Cortex of kidney (tissue), 1 donor: ENCODE measurements at places on chromosomes 12 and 14.

DNA sequence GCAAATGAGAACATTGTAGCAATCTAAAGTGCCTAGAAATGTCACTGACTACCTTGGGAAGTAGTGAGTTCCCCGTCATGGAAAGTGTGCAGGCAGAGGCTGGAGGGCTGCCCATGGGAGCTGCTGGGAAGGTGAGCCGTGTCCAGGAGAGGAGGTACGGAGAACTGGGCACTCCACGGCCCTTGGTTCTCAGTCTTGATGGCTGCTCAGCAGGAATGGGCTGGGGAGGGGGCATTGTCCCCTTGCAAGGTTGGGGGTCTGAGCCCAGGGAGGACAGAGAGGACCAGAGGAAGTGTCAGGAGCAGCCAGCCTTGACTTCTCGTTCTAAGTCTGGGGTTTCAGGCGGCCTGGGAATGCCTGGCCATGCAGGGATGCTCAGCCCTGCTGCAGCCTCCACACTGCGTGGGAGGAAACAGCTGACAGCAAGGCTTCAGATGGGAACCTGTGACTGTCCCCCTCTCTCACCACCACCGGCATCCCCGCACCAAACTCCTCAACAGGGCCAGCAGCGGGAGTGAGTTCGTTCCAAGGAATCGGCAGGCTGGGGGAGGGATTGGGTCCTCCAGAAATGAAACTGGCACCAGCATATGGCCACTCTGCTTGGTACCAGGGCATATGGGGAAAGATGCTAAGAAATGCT lies 140.2 kb downstream of the BCL11B start:
- DNase-seq: no peak

GRCh38 chr12:96364092-96364700 lies 36.0 kb downstream of the CDK17 start:
- DNase-seq: no peak

GRCh38 chr14:92692822-92693226 lies 55.6 kb downstream of the LGMN start:
- DNase-seq: no peak

- DNase-seq: no peak
These were observed 352.3 kb upstream of the TMPO start for GRCh38 chr12:98162906-98163678.

DNA sequence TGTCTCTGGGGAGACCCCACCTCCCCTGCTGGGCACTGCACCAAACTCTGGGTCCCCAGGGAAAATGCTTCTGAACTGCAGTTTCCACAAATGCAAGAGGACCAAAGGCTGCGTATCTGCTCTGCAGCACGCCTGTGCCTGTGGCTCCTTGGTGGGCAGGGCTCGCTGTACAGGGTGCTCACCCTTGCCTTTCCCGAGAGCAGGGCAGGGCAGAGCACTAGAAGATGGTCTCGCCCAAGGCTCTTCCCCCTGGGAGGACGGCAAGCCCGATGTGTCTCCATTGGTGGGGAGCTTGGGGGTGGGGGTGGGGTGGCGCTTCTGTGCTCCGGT lies 175.3 kb upstream of the RTL1 start:
- no peak for DNase-seq

DNA sequence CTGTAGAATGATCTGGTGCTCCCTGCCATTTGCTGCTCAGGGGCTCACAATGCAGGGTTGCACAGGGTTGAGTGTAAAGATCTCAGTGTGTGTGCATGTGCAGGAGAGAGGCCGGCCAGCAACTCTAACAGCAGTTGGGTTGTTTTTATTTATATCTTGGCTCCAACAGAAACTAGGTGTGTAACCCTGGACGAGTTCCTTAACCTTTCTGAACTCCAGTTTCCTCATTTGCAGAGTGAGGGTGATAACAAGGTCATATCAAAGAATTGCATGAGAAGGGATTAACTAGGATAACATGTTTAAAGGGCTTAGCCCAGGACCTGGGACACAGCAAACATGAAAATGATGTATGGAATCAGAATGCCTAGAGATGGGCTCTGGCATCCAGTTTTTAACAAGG lies 14.8 kb upstream of the JDP2 start:
- no peak for DNase-seq

DNA sequence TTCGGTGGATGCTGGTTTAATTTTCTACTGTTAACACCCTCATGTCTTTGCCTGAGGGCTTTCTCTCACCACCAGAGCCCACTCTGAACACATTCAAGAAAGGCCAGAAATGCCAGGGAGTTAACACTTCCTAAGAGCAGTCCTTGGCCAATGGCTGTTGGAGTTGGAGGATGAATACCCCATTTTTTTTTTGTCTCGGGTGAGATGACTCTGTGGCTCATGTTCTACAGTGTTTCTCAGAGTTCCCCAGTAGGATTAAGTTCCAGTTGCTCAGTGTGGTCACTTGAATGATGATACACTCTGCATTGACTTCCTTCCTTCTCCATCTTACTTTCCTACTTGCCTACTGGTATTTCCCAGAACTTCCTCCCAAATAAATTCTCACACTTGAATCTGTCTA lies 65.8 kb downstream of the FOS start:
- no peak for DNase-seq

- no peak for DNase-seq
These were observed 105.6 kb downstream of the SLC25A47 start for GRCh38 chr14:100428727-100429126.

DNA sequence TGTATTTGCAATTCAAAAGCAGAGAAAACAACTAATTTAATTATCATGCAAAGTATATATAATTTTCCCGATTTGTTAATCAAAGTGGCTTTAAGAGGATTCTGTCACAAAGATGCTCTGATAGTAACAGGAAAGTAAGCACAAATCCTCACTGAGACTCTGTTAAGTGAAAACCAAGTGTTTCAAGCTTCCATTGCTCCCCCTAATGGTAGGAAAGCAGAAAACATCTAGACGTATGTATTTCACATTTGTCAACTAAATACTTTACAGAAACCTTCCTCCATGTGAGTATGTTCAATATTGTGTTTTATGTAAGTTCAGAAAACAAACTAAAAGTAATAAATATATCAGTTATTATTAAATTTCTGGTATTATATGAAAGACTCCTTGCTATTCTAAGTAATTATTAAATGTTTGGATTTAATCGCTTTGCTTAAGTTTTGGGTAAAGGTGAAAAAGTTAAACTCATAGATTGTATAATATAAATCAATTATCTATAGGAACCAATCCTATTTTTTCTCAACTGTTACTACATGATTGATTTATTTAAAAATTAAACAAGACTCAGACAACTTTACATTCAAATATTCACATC lies 1.5 kb upstream of the NTS start:
- no peak for DNase-seq

DNA sequence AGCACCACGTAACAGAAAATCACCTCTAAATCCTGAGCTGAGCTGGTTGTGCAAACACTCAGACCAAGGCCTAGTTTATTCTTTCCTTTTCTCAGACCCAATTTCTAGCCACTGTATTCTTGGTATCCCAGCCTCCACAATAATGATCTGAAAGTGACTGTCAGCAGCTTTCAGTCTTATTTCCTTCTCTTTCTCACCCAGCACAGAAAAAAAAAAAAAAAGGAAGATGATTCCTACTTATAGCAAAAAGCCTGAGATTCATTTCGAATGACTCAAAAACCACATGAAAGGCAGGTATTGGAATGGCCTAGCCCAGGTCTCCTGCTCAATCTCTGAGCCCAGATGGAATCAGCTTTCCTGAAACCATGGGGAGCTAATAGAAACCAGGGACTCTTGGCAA lies 298.6 kb upstream of the PPFIA2 start:
- DNase-seq: no peak

- DNase-seq: no peak
These were observed 1715.0 kb upstream of the FLRT2 start for GRCh38 chr14:83814896-83815295.

- DNase-seq: no peak
These were observed 108.8 kb downstream of the PRKCH start for GRCh38 chr14:61430066-61430757.

DNA sequence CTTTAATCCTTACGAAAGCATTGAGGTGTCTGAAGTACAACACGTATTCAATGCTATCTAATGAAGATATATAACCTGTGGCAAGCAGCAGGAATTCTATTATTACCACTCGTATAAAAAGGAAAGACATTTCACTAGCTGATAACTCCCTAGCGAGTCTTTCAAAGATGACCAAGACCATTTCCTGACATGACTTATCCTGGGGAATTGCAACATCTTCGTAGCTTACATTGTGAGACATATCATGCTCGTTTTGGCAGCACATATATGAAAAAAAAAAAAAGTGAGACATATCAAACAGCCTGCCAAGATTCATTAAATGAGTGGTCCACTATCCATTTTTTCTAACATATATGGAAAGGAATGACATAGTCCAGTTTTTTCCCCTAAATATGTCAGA lies 337.0 kb downstream of the FSCB start:
- no peak for DNase-seq

DNA sequence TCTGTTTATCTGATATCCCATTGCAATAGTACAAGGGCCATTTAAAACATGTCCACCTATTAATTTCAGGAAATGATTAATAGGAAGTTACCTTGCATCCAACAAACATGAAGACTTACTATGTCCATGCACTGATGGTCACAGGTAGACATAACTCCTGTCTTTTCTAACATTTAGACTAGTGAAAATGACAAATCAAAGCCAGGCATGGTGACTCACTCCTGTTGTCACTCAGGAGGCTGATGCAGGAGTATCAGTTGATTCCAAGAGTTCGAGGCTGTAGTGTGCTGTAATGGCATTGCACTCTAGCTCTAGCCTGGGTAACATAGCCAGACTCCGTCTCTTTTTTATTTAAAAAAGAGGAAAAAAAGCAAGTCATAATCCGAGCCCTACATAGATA lies 14.8 kb downstream of the HSP90B1 start:
- DNase-seq: no peak

- no peak for DNase-seq
These were observed 193.1 kb upstream of the FSCB start for GRCh38 chr14:44700184-44700583.
